ENCODE measurements at places on chromosomes 6 and 20.

DNA sequence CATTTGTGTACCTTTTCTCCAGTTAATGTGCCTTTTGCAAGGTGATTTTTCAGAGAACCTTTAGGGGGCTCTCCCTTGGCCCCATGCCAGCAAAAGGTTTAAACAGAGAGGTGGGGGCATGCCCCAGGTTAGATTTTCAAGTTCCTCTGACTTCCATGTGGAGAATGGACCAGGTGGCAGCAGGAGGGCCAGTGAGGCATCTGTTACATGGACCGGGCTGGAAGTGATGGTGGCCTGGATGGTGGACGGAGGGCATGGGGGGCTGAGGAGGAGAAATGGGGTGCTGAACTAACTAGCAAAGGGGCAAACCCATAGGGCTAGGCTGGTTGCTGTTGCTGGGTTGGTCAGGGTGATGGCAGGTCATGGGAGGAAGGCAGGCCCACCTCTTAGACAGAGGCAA lies 20.7 kb upstream of the BPI start:
- no peak for DNase-seq

DNA sequence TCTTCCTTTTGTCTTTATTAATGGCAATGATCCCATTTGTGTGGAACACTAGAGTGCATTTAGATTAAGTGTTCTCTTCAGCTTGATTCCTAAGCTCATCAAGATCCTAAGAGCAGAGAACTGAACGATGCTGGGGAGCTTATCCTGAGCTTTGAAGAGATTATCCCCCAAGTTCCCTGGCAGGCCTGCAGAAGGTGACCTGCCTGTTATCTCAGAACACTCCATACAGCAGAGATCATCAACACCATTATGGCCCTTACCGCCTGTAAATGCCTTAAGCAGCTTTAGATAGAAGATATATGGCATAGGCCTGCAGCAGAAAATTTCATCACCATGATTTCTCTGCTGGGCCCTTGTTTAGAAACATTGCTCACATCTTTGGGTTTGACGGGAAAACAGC lies 779.9 kb upstream of the MAP3K7 start:
- no peak for DNase-seq

DNA sequence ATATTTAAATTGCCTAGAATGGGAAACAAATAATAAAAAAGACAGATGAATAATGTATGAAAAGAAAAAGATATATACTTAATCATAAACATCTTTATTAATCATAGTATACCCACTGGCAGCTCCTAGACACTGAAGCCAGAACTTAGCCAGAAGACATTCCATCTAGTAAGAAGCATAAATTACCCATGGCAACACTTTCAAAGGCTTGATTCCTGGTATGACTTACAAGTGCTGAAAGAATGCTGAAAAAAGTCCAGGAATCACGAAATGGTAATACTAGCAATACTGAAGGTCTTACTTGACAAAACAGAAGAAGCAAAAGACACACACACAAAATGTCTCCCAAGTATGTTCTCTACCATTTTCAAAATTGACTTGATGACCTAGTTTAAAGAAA lies 38.0 kb downstream of the RWDD2A start:
- peak; percentile 35 for DNase-seq

- DNase-seq = no peak
These were observed 929 bp upstream of the CENPB start for GRCh38 chr20:3787324-3788014.

DNA sequence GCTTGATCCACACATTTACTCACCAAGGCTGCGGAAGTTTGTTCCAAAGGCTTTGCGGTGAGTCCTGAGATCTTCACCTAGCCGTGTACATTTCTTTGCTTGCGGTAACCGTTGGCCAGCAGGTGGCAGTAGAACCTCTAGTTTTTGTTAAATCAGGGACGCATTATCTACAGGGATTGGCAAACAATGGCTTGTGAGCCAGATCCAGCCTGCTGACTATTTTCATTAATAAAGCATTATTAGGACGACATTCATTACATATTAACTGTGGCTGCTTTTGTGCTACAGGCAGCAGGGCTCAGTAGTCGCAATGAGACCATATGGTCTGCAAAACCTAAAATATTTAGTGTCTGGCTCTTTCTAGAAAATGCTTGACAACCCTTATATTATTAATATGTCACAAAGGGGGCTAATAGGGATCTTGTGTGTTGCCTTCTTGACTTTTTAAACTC lies 174.1 kb downstream of the DOK5 start:
- peak; percentile 23 for DNase-seq

GRCh38 chr6:113846577-113846976 lies 10.6 kb upstream of the MARCKS start:
- no peak for DNase-seq

DNA sequence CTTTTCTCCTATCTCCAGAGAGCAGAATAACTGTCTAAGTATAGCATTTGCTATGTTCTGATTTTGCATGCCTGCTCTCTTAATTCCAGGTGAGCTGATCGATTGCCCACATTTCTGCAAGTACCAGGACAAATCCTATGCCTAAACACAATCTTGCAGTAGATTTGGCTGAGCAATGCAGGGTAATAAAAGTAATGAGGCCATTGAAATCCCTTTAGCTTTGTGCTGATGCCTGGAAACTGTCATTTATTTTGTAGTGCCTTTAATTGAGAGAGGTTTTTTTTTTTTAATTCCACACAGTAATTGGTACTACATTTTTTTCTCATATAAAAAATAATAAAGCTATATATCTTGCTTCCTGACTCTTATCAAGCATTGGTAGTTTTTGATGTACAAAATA lies 252.3 kb downstream of the NKAIN2 start:
- no peak for DNase-seq

DNA sequence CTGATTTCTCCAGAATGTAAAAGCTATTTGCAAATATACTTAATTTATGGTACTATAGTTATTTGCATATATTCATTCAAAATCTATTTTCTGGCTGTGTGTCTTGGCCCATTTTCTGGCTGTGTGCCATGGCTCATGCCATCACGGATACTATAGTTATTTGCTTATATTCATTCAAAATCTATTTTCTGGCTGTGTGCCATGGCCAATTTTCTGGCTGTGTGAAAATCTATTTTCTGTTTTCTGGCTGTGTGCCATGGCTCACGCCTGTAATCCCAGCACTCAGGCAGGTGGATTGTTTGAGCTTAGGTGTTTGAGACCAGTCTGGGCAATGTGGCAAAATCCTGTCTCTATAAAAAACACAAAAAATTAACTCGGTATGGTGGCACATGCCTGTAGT lies 28.9 kb upstream of the RIPK1 start:
- DNase-seq = no peak

DNA sequence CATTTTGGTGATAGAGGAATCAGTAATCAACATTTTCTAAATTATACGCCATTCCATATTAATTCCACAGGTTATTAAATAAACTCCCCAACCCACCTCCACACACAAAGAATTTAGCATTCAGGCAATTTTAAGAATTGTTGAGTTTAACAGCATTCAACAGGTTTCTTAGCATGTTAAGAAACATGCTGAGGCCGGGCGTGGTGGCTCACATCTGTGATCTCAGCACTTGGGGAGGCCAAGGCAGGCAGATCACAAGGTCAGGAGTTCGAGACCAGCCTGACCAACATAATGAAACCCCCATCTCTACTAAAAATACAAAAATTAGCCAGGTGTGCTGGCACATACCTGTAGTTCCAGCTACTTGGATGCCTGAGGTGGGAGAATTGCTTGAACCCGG lies 64.0 kb upstream of the PHACTR2 start:
- DNase-seq = no peak

- DNase-seq = no peak
These were observed 151.4 kb downstream of the PHF3 start for GRCh38 chr6:63787021-63787420.

- DNase-seq = peak; percentile 32
These were observed 33.8 kb downstream of the SUMO4 start for GRCh38 chr6:149433881-149434280.

GRCh38 chr6:3384241-3385143 lies 72.4 kb downstream of the SLC22A23 start:
- DNase-seq = no peak

DNA sequence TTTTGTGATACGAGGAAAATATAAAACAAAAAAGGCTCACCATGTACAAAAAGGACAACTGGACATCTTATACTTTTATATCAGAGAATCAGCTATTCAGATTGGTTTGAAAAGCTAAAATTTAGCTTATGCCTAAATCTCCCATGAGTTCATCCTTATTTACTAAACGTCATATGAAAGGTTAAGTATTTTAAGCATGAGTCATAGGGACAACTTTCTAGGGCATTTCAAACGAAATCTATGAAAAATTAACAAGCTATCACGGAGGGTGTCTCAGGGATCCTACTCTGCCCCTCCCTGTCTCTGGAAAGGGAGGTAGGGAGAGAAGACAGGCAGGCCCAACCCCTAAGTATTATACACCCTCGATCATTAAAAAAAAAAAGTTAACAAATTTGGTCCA lies 124.1 kb upstream of the LOC128125822 start:
- DNase-seq = no peak

- no peak for DNase-seq
These were observed 176.0 kb downstream of the MRPL14 start for GRCh38 chr6:43951063-43951755.

- DNase-seq = no peak
These were observed 93.3 kb downstream of the PERP start for GRCh38 chr6:138013959-138014358.

GRCh38 chr6:73657201-73657600 lies 3.4 kb upstream of the SLC17A5 start:
- no peak for DNase-seq

DNA sequence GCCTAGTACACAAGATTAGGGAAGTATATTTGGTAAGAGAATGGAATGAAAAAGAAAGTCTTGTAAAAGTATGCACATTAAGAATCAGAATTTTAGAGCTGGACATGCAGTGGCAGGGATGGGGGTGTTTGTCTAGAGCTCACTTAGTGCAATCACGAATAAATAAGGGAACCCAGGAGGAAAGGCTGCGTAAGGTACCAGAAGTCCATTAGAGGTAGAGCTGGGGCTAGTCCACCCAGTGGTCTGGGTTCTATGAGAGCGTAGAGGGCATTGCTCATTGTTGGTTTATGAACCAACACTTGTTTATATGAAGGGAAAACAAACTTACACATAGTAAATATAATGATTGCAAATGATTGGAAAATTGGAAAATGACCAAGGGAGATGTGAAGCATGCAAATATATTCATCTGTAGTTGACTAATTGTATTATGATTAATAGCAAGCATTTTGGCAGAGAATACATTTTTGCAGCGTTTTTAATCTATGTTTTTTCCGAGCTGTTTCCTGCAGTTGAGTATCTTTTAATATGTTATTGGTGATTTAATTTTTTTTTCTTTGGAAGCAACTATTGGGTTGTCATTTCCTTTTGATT lies 3.2 kb downstream of the CDC40 start:
- DNase-seq = no peak

- peak; percentile 50 for DNase-seq
These were observed 47.0 kb downstream of the WDR27 start for GRCh38 chr6:169654598-169655391.

Measured in GM04504 (cell line).